ENCODE measurements at places on chromosomes 6 and 20.

GRCh38 chr6:162270966-162271365, 456.6 kb downstream of the PRKN start:
- no peaks in the 10 kb centered on the region for H3K27me3 ChIP-seq
- H3K36me3 ChIP-seq: no peaks in the 10 kb centered on the region
- no peak overlapping the region for H3K4me3 ChIP-seq
- no peak for DNase-seq

DNA sequence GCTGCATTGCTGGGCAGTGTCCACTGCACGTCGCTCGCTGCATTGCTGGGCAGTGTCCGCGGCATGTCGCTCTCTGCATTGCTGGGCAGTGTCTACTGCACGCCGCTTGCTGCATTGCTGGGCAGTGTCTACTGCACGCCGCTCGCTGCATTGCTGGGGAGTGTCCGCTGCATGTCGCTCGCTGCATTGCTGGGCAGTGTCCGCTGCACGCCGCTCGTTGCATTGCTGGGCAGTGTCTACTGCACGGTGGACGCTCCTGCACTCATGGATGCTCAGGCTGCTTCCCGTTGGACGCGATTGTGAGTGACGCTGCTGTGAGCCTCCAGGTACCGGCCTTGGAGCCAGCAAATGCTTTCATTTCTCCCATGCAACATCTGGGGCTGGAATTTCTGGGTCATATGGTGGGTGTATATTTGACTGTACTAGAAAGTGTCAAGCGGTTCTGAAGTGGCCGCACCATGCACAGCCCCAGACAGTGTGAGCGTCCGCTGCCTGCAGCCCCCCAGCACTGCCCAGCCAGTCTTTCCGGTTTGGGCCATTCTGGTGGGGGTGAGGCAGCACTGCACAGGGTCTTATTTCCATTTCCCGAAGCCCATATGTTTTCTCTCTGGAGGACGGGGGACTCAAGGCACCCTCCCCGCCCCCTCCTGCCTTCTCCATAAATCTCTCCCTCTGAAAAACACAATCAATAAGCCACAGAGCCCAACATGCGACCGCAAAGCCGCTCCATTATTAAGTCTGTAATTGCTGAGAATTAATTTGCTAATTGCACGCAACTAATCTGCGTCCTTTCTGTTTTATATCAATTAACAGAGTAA, 97.4 kb downstream of the YTHDF1 start:
- no peak overlapping the region for H3K27ac ChIP-seq
- no peaks in the 10 kb centered on the region for H3K4me1 ChIP-seq
- peaks cover 3% of the 10 kb centered on the region for H3K27me3 ChIP-seq
- H3K4me3 ChIP-seq: no peak overlapping the region

GRCh38 chr6:27040244-27041042, 207.1 kb upstream of the PRSS16 start:
- DNase-seq: no peak
- no peak overlapping the region for H3K4me3 ChIP-seq
- H3K36me3 ChIP-seq: no peaks in the 10 kb centered on the region
- H3K4me1 ChIP-seq: no peaks in the 10 kb centered on the region
- H3K27ac ChIP-seq: no peak overlapping the region
- H3K27me3 ChIP-seq: no peaks in the 10 kb centered on the region

DNA sequence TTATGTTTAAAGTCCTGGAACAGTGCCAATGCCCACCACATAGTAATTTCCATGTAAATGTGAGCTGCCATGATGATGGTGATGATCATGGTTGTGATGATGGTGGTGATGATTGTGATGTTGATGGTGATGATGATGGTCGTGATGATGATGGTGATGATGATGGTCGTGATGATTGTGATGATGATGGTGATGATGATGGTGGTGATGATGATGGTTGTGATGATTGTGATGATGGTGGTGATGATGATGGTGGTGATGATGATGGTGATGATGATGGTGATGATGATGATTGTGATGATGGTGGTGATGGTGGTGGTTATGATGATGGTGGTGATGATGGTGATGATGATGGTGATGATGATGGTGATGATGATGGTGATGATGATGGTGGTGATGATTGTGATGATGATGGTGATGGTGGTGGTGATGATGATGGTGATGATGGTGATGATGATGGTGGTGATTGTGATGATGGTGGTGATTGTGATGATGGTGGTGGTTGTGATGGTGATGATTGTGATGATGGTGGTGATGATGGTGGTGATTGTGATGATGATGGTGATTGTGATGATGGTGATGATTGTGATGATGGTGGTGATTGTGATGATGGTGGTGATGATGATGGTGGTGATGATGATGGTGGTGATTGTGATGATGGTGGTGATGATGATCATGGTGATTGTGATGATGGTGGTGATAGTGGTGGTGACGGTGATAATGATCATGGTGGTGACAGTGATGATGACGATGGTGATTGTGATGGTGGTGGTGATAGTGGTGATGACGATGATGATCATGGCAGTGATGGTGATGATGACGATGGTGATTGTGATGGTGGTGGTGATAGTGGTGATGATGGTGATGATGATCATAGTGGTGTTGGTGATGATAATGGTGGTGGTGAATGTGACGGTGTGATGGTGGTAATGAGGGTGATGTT, 82.3 kb downstream of the PHACTR3 start:
- no peaks in the 10 kb centered on the region for H3K36me3 ChIP-seq
- no peak overlapping the region for H3K4me3 ChIP-seq
- H3K27me3 ChIP-seq: peaks cover 10% of the 10 kb centered on the region
- H3K4me1 ChIP-seq: no peaks in the 10 kb centered on the region

GRCh38 chr20:51560042-51560441, 17.5 kb upstream of the NFATC2 start:
- no peak overlapping the region for H3K4me3 ChIP-seq
- no peak overlapping the region for H3K27ac ChIP-seq
- H3K36me3 ChIP-seq: no peaks in the 10 kb centered on the region
- H3K27me3 ChIP-seq: peaks cover 25% of the 10 kb centered on the region

- H3K27me3 ChIP-seq: no peaks in the 10 kb centered on the region
- no peak for DNase-seq
- peaks cover 18% of the 10 kb centered on the region for H3K4me1 ChIP-seq
- H3K4me3 ChIP-seq: no peak overlapping the region
These were observed 40.5 kb upstream of the TAF8 start for GRCh38 chr6:42009844-42010184.

All from K562 (cell line).